A549 treated with AZD2906 at 1 μM for 4 hours (cell line): ENCODE measurements at places on chromosomes 3 and 15. TPM values are rescaled to one million over a fixed set of nuclear protein-coding genes. Genes with fewer than 3 reads are reported as not detected.

LMAN1L gene
- 0.02 to 0.06 TPM in 2 of 5 replicates, not detected in the others for total RNA-seq

FAM81A gene
- 10.1 to 12.1 TPM (median 11.7 TPM) in 5 replicates for total RNA-seq

SLC6A11 gene
- total RNA-seq: 0.06 to 0.09 TPM (median 0.07 TPM) in 5 replicates

CHRNA5 gene
- total RNA-seq: 29.1 to 30.2 TPM (median 29.3 TPM) in 5 replicates

C3orf22 gene
- not detected in 5 replicates for total RNA-seq
